GM18507 (cell line): ENCODE measurements at places on chromosomes 7 and 10.

- DNase-seq = no peak
Measured at GRCh38 chr10:10901906-10902305, 115.8 kb upstream of the CELF2 start.

GRCh38 chr7:154438571-154439367 lies 386.6 kb downstream of the DPP6 start:
- DNase-seq = no peak

GRCh38 chr7:15326044-15326644 lies 235.7 kb downstream of the AGMO start:
- DNase-seq = no peak

DNA sequence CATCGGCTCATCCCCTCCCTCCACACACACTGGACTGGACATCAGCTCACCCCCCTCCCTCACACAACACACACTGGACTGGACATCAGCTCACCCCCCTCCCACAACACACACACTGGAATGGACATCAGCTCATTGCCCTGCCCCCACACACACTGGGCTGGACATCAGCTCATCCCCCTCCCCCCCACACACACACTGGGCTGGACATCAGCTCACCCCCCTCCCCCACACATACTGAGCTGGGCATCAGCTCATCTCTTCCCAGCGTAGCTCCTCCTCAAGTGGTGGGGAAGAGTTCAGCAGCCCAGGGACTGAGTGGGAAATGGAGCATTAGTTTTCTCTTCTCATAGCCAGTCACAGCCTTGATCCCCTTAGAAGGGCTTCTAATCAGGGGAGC lies 58.1 kb upstream of the WDR11 start:
- DNase-seq = no peak

DNA sequence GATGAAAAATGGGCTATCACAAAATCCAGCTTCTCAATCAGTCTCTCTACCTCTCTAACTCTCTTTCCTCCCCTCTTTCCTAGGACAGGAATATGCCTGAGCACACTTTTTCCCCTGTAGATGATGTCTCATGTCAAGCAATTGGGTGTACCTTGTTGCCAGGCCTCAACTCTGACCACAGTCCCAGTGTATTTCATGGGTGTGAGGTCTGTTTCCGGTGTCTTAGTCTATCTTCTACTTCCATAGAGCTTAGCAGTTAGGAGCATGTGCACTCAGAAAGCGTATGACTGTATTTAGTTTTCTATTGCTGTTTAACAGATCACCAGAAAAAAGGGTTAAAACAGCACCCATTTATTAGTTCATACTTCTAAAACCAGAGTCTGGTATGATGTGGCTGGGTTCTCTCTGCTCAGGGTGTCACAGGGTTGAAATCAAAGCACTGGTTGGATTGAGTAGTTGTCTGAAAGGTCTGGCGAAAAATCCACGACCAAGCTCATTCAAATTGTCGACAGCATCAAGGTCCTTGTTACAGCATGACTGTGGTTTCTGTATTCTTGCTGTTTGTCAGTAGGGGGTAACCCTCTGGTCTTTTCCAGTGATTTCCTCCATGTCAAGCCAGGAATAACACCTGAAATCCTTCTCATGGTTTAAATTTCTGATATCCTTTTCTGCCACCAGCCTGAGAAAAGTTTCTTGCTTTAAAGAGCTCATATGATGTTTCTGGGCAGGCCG lies 130.0 kb downstream of the THSD7A start:
- DNase-seq = no peak
